ENCODE measurements at places on chromosomes 3 and 15. TPM values are rescaled to one million over a fixed set of nuclear protein-coding genes. Genes with fewer than 3 reads are reported as not detected.

Gene FANCD2OS
- total RNA-seq = not detected

Gene CKMT1B
- total RNA-seq = 0.20 TPM

Gene XIRP1
- total RNA-seq = not detected

Gene PIGZ
- 0.67 TPM for total RNA-seq

Gene CCR3
- not detected for total RNA-seq

Gene TBC1D2B
- 13.3 TPM for total RNA-seq

Gene EAF2
- total RNA-seq = 2.1 TPM

Gene MYO5C
- not detected for total RNA-seq

Gene GOLGA8G
- not detected for total RNA-seq

Gene CPA3
- total RNA-seq = not detected

Gene CORO2B
- 12.3 TPM for total RNA-seq

Gene CXCR6
- total RNA-seq = not detected

Gene TPRG1
- 0.24 TPM for total RNA-seq

DNA sequence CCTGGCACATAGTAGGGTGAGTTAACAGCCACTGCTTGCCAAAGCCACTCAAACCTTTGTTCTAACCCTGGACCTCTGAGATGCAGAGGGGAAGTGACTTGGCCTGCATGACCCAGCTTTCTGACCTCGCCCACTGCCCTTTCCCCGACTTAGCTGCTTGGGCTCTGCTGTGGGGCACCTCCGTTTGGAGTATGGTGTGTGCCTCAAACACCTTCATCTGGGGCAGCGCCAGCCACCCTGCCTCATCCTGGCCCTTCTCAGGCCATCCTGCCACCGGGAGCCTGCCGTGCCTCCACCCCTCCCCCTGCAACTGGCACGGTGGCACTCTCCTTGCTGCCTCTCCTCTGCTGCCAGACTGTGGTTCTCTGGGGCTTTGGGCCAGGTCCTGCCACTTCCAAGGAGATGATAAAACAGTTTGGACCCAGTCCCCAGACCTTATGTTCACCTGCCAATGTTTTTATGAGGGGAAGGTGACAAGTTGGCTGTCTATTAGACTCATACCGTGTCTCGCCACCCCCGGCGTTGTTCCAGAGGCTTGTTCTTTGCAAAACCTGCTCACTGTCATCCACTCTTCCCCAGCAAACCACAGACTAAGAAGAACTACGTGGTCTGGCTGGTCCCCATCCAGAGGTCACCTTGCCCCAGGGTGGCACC, 32.2 kb downstream of the SLC6A6 start:
- no peak for DNase-seq

DNA sequence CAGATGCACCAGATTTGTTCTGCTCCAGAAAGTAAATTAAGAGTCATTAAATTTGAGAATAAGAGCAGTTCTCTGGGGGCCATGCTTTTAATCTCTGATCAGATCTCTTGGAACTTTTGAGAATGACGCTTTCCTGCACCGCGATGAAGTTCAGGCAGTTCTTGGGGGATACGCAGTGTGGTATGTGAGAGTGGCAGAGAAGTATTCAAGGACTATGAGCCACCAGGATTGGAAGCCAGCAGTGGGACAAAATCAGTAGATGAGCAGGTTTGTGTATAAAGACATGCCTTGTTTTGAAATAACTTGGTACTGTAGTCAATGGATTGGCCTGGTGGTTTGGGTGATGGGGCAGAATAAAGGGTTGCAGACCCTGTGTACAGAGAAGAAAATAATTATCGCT, 483.6 kb downstream of the ERC2 start:
- no peak for DNase-seq

- no peak for DNase-seq
These were observed 135.1 kb upstream of the UBP1 start for GRCh38 chr3:33575311-33575710.

DNA sequence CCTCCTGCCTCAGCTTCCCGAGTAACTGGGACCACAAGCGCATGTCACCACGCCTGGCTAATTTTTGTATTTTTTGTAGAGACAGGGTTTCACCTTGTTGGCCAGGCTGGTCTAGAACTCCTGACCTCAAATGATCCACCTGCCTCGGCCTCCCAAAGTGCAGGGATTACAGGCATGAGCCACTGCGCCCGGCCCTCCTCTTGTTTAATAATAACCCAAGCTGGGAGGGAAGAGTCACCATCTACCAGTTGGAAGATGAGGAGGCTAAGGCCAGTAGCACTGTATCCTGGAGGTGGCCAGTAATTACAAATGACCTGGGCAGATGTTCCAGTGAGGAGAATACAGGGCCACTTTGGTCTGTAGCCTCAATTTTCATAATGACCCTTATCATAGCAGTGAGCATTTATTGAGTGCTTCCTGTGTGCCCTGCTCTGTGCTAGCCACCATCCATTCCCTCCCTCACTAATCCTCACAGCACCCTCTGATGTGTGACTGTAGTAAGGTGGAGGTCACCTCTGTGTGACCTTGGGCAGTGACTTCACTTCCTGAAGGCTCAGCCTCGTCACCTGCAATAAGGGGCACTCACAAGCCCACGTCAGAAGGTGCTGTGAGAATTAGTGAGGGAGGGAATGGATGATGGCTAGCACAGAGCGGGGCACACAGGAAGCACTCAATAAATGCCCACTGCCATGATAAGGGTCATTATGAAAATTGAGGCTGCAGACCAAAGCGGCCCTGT, 64.2 kb downstream of the ABTB1 start:
- DNase-seq = no peak

DNA sequence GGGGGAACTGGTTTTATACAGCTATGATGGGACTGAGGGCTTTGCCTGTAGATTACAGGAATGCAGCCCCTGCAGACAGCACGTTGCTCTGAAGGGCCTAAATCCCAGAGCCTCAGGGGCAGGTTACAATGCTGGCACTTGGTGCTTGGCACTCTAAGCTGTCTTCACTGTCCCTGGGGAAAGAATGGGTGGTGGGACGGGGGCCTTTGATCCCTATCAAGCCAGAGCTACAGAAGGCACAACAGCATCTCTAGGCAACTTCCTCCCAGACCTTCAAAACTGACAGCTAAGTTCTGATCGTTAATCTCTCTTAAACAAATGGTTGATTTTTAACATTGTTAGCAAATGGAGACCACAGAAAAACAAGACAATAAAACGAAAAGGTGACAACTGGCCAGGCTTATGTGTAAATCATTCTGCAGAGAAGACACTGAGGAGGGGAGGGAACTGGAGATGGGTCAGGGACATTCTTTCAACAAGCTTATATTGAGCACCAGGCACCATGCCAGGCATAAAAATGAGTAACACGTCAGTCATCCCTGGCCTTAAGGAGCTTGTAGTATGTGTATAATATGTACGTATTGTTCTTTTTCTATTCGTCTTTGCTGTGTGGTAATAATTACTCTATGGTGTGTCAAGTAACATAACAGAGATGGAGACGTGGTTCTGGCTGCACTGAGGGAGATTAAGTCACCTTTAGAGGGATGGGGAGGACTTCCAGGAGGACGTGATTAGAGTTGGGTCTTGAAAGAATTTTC, 49.1 kb downstream of the CA12 start:
- peak; percentile 94 for DNase-seq

DNA sequence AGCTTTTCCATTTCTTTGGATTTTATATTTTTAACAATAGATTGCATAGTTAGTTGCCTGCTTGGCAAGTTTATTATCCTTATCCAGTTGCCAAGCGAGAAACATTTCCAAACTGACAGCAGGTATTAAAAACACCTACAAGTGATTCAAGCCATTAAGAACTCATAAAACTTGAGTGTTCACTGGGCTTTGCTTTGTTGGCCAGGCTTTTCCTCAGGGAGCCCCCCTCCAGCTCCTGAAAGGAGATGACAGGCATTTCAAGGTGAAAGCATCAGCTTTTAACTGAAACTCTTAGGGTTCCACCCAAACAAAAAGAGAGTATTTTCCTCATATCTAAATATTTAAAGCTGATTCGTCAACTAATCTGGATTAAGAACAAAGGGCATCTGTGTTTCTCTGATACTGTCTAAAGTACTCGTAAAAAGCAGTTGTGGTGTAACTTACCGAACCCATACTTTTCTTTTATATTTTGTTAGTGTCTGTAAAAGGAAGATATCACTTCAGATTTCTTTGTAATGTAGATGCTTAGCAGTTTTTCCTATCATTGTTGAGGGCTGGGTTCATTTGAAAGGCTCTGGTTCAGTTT, 363.4 kb downstream of the OTOL1 start:
- no peak for DNase-seq

DNA sequence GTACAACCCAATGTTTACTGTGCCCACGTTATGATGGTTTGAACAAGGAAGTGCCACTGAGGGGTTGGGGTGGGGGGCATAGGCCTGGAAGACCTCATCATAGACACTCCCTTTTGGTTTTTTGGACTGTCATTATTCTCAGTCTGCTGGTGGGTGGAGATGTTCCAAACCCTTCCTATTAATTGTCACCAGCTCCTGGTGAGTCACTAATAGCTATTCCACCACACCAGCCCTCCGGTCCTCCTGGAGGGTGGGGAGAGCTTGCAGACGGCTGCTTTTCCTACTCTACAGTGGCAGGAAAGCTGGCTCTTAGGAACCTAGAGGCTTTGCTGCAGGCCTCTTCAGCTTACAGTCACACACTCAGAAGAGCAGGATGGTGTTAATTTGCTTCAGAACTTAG, 9.0 kb upstream of the COPG1 start:
- peak; percentile 25 for DNase-seq

- DNase-seq = no peak
These were observed 25.7 kb downstream of the SPATA12 start for GRCh38 chr3:57086201-57086600.

GRCh38 chr3:175184392-175184791, 325.3 kb downstream of the NAALADL2 start:
- DNase-seq = no peak

DNA sequence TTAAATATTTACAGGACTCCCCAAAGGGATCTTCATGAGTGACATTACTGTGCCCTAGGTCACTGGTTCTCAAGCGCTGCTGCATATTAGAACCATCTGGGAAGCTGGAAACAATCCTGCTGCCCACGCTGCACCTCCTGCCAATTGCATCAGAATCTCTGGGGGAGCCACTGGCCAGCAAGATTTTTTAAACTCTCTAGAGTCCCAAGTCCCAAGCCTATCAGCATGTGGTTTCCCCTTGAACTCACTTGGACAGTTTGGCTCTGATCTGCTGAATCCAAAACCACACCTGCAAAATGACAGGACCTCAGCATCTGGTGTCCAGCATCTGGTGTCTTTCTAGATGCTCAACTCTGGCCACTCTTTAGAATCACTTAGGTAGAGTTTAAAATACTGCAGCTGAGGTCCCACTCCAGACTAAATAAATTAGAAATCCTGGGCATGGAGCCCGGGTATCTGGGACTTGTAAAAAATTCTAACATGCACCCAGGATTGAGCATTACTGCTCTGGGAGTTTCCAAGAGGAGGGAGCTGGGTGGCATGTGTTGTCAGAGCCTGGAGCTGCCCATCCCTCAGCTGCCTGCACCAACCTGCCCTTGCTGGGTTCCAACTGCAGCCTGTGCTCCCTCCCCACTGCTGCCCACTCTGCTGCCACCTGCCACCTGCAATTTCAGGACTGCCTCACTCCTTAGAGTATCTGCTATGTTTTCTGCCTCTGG, 311.3 kb downstream of the SLC9A9 start:
- DNase-seq = no peak

DNA sequence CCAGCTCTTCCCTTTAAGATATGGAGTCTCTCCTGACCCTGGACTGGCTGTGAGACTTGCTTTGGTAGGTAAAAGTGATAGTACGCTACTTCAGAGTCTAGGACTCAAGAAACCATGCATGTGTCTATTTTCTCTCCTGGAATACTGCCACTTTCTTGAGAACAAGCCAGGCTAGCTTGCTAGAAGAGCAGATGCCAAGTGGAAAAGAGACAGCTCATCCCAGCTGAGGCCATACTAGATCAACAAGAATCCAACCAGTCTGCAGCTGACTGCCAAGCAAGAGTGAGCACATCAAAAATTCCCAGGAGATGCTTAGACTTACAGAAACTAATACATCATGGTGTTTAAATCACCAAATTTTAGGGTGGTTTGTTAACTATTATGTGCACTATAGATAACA, 208.3 kb upstream of the RBMS3 start:
- DNase-seq = no peak

GRCh38 chr3:185457376-185457775, 41.5 kb downstream of the TMEM41A start:
- no peak for DNase-seq

- DNase-seq = no peak
These were observed 95.9 kb downstream of the LIPC start for GRCh38 chr15:58527573-58528187.

GRCh38 chr3:68876112-68876713, 56.1 kb downstream of the TAFA4 start:
- peak; percentile 47 for DNase-seq

- DNase-seq = no peak
These were observed 21.6 kb downstream of the CLDN18 start for GRCh38 chr3:138031536-138031935.

GRCh38 chr3:114928989-114929640, 218.0 kb downstream of the ZBTB20 start:
- peak; percentile 57 for DNase-seq

GRCh38 chr15:57112178-57112577, 193.7 kb downstream of the TCF12 start:
- no peak for DNase-seq

GRCh38 chr3:89314454-89315098, 207.2 kb downstream of the EPHA3 start:
- DNase-seq = peak; percentile 52

DNA sequence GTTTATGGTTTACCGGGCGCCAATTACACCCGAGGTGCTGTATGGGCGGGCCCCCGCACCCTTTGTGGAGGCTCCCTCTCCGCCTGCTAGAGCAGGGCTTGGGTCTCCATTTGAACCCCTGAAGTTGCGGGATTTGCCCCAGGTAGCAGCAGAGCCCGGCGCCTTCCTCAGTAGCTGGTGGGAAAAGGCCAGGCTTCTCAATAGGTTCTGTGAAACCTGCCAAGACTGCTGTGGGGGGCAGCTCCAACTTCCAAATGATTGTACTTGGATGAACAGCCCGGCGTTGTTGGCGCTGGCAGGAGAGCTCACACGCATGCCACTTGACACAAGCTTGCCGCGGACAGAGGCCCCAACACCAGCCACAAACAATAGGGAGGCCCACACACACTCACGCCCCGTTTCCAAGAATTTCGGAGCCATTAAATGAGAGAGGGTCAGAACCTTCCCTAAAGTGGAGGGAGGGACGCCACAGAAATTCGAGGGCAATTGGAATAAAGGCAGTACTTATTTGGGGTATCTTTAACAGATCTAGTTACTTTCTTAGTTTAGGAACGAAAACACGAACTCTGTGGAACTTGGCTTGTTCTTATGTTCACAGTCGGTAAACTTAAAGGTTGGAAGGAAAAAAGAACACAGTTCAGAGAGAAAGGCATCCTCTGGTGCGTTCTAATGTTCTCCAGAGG, 1.4 kb downstream of the EPHB3 start:
- no peak for DNase-seq

- DNase-seq = no peak
These were observed 589 bp downstream of the KLF15 start for GRCh38 chr3:126356373-126357264.

DNA sequence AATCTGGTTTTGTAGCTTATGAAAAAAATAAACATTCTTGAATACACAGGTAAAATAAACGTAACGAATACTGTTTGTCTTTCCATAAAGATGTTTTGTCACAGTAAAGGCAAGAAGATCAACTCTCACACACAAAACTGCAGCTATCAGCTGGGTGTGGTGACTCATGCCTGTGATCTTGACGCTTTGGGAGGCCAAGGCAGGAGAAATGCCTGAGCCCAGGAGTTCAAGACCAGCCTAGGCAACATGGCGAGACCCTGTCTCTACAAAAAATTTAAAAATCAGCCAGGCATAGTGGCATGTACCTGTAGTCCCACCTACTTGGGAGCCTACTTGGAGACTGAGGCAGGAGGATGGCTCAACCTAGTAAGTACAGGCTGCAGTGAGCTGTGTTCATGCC, 39.6 kb downstream of the CBLB start:
- DNase-seq = no peak

Measured in HT1080 (cell line).